ENCODE measurements at places on chromosomes 1 and 21.

GRCh38 chr21:45860493-45861155 lies 120.9 kb upstream of the COL6A1 start:
- H3K4me1 ChIP-seq: no peaks in the 10 kb centered on the region
- DNase-seq: no peak
- no peak overlapping the region for H3K27ac ChIP-seq
- no peak overlapping the region for H3K4me3 ChIP-seq
- no peaks in the 10 kb centered on the region for H3K36me3 ChIP-seq

GRCh38 chr1:155329980-155330598 lies 9.4 kb downstream of the RUSC1 start:
- no peaks in the 10 kb centered on the region for H3K27me3 ChIP-seq
- H3K4me3 ChIP-seq: no peak overlapping the region

DNA sequence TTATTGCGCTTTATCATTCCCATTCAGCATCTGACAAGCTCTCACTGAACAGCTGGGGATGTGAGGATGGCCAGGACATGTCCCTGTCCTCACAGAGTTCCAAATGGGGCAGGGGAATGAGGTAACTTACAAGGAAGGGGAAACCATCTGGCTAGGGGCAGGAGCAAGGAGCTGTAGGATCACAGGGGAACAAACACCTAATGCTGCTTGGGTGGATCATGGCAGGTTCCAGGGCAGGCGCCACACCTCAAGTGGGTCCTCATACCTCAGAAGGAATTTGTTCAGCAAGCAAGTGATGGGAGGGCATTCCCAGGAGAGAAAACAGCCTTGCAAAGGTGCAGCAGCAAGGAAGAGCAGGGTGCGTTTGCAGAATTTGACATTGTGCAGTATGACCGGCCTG lies 35.1 kb upstream of the GRIK3 start:
- no peaks in the 10 kb centered on the region for H3K36me3 ChIP-seq
- no peaks in the 10 kb centered on the region for H3K27me3 ChIP-seq
- H3K4me3 ChIP-seq: no peak overlapping the region

- H3K36me3 ChIP-seq: no peaks in the 10 kb centered on the region
- no peaks in the 10 kb centered on the region for H3K27me3 ChIP-seq
- DNase-seq: no peak
- no peak overlapping the region for H3K4me3 ChIP-seq
Observed at GRCh38 chr21:28193189-28193588, 799.5 kb downstream of the LTN1 start.

DNA sequence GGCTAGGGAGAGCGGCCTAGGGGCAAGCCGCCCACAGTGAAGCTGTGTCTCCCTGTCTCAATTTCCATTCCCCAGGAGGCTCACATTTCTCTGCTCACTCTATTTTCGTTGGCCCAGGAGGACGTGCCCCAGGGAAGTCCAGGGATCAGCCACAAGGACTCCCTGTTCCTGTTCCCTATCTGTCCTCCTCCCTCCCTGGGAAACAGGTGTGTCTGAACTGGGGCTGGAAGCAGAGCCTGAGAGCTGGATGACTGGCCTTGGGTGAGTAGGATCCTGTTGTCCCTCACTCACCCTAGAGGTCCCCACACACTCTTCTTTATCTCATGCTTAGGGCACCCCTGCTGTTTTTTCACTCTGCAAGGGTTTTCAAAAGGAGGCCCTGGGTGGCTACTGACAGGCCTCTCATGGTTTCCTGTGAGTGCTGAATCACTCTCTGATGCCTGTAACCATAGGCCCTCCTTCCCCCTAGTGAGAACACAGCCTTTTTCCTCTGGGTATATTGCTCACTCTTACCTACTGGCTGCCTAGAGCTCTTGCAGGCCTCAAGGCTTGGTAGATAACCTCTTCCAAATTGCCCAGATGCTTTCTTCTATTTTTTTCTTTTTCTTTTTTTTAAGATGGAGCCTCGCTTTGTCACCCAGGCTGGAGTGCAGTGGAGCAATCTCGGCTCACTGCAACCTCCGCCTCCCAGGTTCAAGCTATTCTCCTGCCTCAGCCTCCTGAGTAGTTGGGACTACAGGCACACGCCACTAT lies 3.3 kb upstream of the UTP11 start:
- H3K4me1 ChIP-seq: peaks cover 4% of the 10 kb centered on the region
- no peaks in the 10 kb centered on the region for H3K36me3 ChIP-seq
- H3K4me3 ChIP-seq: no peak overlapping the region
- no peak for DNase-seq
- no peak overlapping the region for H3K27ac ChIP-seq

DNA sequence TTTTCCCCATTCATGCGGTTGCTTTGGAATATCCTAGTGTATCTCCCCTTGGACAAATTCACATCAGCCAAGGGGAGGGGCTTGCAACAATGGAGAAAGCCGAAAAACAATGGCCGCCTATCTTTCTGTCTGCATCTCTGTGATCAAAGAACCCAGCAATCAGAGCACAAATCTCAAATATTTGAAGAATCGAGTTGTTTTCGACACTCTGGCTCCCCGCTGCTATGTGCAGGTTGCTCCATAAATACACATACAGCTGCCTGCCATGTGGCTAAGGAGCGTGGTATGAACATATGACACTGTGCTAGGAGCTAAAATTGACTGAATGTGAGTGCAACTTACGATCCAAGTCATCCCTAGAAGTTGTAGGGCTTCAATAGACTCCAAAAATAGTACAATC lies 8.5 kb downstream of the CFHR4 start:
- no peaks in the 10 kb centered on the region for H3K4me1 ChIP-seq
- H3K36me3 ChIP-seq: no peaks in the 10 kb centered on the region
- DNase-seq: no peak
- H3K27me3 ChIP-seq: no peaks in the 10 kb centered on the region
- no peak overlapping the region for H3K27ac ChIP-seq

GRCh38 chr1:15315815-15316214 lies 68.8 kb downstream of the FHAD1 start:
- H3K36me3 ChIP-seq: no peaks in the 10 kb centered on the region
- H3K27ac ChIP-seq: no peak overlapping the region
- no peaks in the 10 kb centered on the region for H3K4me1 ChIP-seq
- DNase-seq: no peak
- H3K4me3 ChIP-seq: no peak overlapping the region
- H3K27me3 ChIP-seq: no peaks in the 10 kb centered on the region

DNA sequence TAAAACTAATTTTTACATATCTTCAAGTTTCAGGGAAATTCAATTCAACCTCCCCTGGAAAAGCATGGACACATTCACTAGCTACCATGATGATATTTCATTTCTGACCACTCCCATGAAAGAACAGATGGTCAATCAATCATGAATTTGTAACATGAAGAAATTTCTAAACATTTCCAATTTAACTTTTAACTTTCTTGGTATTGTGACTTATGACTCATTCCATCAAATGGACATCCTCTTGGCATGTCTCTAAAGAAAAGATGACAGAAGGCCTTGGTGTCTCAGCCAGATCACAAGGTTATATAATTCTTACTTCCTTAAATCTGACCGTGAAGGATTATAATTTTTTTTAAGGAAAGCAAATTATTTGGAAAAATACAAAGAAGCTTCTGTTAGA lies 10.5 kb upstream of the MCOLN3 start:
- no peaks in the 10 kb centered on the region for H3K4me1 ChIP-seq
- H3K4me3 ChIP-seq: no peak overlapping the region
- H3K27ac ChIP-seq: no peak overlapping the region

DNA sequence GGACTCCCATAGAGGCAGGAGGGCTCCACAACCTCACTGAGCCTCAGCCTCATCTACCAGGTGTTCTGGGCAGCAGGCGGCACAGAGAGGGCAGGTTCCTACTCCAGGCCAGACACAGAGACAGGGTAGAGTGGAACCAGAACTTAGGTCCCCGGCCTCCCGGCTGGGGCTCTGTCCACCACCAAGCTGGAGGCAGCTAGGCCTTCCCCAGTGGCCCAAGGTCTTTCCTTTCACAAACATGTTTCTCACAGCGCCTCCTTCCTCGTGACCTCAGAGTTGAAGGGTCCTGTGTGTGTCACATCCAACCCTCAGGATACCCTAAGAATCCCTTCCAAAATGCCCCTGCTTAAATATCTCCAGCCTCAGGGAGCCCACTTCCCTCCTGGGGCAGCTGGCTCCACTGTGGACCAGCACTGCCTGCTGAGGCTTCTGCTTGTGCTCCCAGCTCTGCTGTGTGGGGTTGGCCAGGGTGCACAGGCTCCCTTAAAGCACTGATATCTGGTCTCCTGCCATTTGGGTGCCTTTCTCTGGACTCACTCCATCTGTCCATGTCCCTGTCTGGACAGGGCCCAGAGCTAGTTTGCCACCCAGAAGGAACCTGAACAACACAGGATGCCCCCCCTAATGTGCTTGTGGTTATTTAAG lies 33.2 kb upstream of the MAGOH start:
- H3K27ac ChIP-seq: no peak overlapping the region
- H3K4me3 ChIP-seq: no peak overlapping the region
- no peaks in the 10 kb centered on the region for H3K27me3 ChIP-seq

GRCh38 chr1:154353966-154354365 lies 28.6 kb downstream of the ATP8B2 start:
- no peak overlapping the region for H3K4me3 ChIP-seq
- H3K27me3 ChIP-seq: no peaks in the 10 kb centered on the region
- no peaks in the 10 kb centered on the region for H3K36me3 ChIP-seq

DNA sequence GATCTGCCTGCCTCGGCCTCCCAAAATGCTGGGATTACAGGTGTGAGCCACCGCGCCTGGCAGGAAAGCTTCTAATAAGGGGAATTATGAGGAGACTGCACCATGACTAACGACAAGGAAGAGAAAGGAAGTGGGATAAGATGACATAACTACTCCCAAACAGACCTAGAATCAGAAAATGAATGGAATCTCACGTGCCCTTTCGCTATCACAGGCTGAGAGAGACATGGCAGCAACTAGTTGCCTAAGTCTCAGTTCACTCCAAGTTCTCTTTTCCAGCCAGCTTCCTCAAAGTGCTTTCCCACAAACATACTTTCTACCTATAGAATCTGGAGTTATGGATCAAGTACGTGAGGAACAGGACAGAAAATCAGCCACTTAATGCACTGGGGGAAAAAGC lies 2.0 kb downstream of the PI4KB start:
- no peak overlapping the region for H3K27ac ChIP-seq
- DNase-seq: no peak
- no peak overlapping the region for H3K4me3 ChIP-seq
- H3K27me3 ChIP-seq: no peaks in the 10 kb centered on the region

- H3K27me3 ChIP-seq: no peaks in the 10 kb centered on the region
- DNase-seq: no peak
- H3K4me1 ChIP-seq: no peaks in the 10 kb centered on the region
- no peak overlapping the region for H3K4me3 ChIP-seq
Observed at GRCh38 chr1:107794571-107794970, 170.4 kb downstream of the VAV3 start.

DNA sequence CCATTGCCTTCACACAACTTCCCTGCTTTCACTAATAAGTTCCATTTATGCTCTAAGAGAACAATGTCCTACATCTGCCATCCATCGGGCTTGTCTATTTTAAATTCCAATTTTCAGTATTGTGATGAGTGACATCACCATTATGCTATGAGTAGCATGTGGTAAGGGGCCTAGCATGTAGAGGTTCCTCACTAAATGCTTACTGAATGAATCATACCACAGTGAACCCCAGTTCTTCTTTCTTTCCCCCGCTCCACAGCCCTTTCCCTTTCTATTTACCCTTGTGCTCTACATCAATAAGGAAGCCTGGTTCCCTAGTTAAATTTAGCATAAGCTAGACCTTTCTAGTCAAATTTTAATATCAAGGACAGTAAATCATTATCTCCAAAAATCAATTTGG lies 195.0 kb upstream of the RGS18 start:
- DNase-seq: no peak
- H3K36me3 ChIP-seq: no peaks in the 10 kb centered on the region
- no peaks in the 10 kb centered on the region for H3K4me1 ChIP-seq
- no peaks in the 10 kb centered on the region for H3K27me3 ChIP-seq
- H3K27ac ChIP-seq: no peak overlapping the region

GRCh38 chr1:214241060-214241459 lies 39.9 kb upstream of the SMYD2 start:
- no peak for DNase-seq
- no peak overlapping the region for H3K27ac ChIP-seq
- H3K27me3 ChIP-seq: no peaks in the 10 kb centered on the region
- no peak overlapping the region for H3K4me3 ChIP-seq
- no peaks in the 10 kb centered on the region for H3K36me3 ChIP-seq

- no peak overlapping the region for H3K27ac ChIP-seq
- H3K36me3 ChIP-seq: no peaks in the 10 kb centered on the region
- H3K4me3 ChIP-seq: no peak overlapping the region
Observed at GRCh38 chr1:54280651-54281050, 80.7 kb downstream of the MRPL37 start.

GRCh38 chr1:8003438-8004112 lies 22.5 kb downstream of the ERRFI1 start:
- no peak overlapping the region for H3K4me3 ChIP-seq
- no peaks in the 10 kb centered on the region for H3K27me3 ChIP-seq

- no peak for DNase-seq
- H3K36me3 ChIP-seq: no peaks in the 10 kb centered on the region
- H3K27me3 ChIP-seq: no peaks in the 10 kb centered on the region
- H3K4me3 ChIP-seq: no peak overlapping the region
Observed at GRCh38 chr1:98028800-98029199, 108.0 kb upstream of the DPYD start.

DNA sequence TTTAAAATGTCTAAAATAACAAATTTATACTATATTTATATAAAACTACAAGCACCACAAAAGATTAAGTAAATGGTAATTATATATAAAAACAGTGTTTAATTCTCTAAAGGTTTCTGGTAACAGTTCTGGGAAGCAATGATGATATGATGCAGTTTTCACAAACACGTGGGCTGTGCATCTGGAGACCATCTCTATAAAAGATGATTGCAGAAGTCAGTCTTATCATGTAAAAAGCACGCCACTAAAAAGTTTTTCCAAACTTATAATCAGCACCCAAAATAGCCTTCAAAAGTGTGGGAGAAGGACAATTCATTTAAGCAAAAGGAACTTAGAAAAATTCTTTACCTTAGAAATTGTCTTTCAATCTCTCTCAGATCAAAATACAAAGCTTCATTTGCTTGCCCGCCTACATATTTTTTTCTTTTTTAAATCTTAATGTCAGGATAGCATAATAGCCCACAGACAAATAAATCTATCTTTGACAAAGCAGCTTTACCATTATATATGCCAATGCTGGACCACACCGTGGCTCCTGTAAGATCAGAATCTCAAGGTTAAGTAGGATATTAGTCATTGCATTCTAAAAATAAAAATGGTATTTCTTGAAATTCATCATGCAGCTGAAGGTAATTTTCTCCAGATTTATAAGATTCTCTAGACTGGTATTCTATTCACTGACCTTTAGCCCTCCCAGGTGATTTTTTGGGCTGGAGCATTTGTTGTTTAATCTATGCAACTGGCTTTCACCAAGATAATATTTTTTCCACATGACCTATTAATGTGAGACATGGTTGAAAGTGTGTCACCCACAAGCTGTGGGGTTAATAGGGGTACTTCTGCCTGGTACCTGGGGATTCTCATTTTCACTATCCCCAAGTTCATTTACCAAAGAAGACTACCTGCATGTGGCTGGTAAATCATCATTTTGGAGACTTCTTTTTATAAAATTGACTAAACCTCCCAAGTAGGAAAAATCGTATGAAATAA lies 189.6 kb upstream of the ST6GALNAC5 start:
- no peak overlapping the region for H3K4me3 ChIP-seq
- no peak for DNase-seq
